ENCODE measurements at places on chromosomes 5 and 9.

DNA sequence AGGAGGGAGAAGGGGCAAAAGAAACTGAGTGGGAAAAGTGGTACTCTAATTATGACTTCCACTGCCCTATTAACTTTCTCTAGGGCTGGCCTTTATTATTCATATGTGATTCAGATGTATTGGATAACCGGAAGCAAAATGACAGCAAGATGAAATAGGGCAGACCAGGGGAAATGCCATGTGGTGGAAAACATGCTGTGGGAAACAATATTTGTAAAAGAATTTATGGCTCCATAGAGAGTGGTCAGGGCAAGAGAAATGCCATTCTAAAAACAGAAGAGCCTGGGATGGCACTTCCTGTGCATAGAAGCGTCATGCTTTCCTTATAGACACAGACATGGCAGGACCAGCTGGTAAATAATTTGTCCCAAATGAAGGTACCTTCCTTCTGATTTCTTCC, 67.7 kb downstream of the MEGF10 start:
- no peak for DNase-seq

DNA sequence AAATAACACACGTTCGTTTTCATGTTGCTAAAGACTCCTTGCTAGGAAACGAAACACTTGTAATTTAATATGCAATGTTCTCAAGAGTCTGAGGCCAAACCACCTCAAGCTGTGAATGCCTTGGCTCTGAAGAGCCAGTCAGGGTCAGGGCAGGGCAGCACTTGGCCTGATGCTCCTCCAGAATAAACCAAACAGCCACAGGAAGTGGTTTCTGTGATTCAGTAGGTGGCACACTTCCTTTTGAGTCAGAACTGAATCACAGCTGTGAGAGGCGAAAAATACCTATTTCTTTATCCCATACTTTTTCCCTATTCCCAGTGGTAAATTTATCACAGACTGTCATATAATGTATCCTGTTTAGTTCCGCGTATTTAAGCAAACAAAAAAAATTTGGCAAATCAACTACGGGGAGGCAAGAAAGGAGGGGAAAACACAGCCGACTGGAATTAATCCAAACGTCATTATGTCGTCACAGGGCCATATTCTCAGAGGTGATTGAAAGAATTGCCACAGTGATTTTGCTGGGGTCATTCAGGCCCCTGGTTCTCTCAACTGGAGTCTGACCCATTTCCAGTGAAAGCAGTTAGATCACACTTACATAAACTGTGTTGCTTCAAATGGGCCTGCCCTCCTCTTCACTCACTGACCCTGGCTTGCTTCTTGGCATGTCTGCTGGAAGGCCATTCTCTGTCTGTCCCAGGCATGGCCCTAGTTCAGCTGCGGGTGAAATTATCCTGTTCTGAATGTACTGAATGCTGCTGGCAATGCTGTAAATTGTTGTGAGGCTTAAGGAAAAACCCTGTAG, 71.2 kb downstream of the ARRDC3 start:
- DNase-seq: no peak

DNA sequence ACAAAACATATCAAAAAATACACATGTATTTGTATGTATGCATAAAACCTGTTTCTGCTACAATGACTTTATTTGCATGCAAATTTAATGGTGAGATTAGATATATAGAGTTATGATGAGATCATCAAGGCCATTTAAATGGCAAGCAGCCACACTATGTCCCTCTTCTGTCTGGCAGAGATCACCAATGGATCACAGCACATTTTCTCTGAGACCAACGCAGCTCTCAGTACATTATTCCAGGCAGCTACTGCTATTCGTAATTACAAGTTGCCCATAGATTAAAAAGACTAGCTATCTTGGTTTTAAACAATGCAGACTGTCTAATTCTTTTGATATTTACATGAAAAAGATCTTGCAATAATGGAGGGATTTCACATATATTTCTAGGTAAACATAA, 629.5 kb downstream of the PDE4D start:
- DNase-seq: no peak

GRCh38 chr9:38337706-38338264, 54.7 kb upstream of the ALDH1B1 start:
- no peak for DNase-seq

- DNase-seq: no peak
Measured at GRCh38 chr5:54742417-54742891, 224.9 kb downstream of the SNX18 start.

DNA sequence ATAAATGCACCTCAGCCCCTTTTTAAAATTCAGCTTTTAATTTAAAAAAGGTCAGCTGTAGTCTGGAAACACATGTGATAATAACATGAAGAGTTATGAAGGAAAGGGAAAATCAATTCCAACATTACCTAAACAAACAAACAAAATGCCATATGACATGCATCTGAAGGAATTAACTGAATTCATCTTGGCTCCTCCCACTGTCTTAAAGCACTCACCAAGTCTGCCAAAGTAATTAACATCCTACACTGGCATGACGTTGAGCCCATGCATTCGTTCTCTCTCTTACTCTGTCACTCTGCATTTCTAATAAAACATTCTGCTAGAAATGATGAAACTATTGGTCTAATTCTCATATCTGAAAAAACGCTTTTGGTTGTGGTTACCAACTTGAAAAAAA, 37.7 kb downstream of the TSSK1B start:
- DNase-seq: no peak

DNA sequence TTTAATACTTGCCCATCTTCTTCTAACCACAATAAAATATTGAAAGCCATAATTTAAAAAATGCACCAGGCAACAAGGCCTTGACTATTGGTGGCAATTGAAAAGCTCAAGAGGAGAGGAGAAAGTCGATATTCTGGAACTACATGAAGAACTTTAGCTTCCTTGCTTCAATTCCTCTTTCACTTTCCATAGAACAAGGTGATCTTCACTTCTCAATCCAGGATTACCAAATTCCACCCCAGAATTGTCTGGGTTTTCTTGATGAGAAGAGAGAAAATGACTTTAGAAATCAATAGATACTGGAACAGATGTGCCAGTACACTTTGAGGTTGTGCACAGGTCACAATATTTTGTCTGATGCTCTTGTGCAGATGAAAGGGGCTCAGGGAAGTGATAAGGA, 52.2 kb downstream of the PTCD2 start:
- DNase-seq: no peak

DNA sequence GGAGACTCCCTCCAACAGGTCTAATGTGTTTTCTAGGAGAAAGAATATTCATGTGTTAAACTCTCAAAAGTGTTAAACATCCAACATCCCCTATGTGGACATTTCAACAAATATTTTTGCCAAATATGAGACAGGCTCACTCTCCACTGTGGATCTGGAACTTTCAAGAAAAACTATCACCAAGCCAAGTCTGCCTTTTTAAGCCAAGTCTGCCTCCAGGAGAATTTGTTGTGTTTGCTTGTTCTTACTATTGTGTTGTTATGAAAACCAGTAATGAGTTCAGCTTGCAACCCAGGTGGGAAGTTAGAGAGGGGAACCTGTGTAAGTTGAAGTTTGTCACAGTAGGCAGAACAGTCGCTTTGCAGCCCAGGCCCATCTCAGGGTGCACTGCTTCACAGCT, 228.1 kb downstream of the NFIB start:
- DNase-seq: no peak

GRCh38 chr5:97044052-97044451, 98.4 kb downstream of the LIX1 start:
- peak; percentile 26 for DNase-seq

- DNase-seq: no peak
Measured at GRCh38 chr5:114419959-114420358, 58.1 kb downstream of the KCNN2 start.

DNA sequence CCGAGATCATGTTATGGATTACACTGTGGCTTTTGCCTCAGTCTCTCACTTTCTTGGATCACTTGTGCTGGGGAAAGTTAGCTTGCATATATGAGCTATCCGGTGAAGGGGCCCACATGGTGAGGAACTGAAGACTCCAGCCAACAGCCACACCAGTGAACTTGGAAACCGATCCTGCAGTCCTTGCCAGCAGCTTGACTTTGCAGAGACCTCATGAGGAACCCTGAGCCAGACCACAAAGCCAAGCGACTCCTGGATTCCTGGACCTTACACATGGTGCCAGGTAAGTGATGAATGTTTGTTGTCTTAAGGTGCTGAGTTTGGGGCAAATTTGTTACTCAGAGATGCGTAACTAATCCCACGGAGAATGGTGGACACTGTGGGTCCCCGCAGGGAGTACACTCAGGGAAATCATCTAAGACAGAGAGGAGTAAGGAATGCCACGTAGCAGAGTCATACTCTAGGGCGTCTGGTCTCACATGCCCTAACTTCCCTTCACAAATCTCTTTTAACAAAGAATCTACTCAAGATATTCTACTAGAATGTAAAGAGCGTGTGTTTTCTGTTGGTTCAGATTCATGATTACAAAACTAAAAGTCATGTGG, 76.5 kb upstream of the PJA2 start:
- no peak for DNase-seq

- no peak for DNase-seq
Measured at GRCh38 chr5:7894860-7895259, 25.9 kb downstream of the MTRR start.

DNA sequence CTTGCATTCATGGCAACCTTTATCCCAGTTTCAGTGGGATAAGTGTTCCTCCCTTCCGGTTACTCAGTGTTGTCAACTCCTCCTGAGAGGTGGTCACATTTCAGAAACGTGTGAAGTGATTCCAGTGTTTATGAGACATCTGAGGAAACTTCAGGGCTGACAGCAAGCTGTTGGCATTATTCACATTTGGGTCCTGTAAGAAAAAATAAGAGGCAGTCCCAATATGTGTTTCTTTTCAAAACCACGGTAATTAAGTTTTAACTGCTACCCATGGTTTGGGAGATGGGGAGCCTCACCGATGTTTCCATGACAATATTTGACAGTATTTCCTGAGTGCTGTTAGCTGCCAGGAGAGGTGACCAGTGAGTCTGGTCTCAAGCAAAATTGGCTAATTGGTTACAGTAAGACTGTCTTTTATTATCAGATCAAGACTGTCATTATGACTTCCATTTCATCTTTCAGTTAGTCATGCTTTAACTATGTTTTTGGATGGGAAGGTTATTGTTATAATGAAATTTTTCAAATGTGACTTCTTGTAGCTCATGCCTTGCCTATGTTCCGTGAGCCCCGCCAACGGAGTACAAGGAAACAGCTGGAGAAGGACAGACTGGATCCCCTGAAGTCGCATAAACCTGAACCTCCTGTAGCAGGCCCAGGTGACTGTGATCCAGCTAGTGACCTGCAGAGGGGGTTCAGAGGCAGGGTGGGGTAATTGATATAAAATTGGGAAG, 115.3 kb downstream of the GDNF start:
- no peak for DNase-seq

DNA sequence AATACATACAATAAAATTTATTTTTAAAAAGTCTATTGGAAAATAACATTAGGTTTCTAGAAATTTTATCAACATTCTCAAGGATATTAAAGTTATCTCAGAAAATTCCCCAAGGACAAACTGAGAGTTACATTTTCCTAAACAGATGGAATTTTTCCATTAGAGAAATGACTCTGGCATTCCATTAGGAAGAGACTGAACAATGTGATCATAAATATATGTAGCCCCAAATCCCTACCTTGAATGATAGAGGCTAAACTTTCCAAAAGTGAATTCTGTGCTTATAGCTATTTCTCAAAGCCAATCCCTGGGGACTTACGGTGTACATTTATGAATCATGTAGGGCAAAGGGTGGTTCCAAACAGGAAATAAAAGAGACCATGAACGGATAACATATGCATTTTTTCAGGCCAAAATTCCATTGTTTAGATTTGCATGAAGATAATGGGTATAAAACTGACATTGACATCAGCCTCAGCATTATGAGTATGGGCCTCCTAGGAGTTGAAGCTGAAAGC, 1181.0 kb upstream of the DMAC1 start:
- no peak for DNase-seq

GRCh38 chr9:3124001-3124400, 280.1 kb upstream of the PUM3 start:
- DNase-seq: no peak

GRCh38 chr9:121196389-121196788, 5.3 kb downstream of the RAB14 start:
- no peak for DNase-seq

DNA sequence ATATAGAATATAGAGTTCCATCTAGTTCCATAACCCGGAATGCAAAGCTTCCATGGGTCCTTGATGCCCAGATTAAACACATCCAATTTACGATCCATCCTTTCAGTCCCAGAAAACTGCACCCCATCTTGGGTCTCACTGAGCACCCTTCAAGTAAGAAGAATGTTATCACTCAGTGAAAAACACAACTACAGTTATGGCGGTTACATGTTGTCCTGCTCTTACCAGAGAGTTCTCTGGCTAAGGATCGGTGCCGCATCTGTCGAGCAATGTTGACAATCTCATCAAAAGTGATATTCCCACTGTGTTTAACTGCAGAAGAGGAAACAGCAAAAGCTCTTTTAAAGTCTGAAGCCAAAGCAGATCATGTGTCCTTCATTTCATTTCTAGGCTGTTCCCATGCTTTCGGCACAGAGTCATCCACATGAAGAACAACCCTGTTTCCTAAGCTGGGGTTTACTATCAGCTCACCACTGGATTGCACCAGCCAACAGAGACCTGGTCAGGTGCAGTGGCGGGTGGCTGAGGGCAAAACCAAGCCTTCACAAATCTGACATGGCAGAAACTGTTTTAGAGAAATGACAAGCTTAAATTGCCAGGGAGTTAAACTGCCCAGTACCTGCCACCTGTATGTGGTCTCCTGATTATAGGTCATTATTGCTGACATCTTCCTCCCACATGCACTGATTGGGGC, 2.9 kb downstream of the RPL12 start:
- no peak for DNase-seq

- peak; percentile 18 for DNase-seq
Measured at GRCh38 chr5:115842089-115842935, 577 bp downstream of the AP3S1 start.

DNA sequence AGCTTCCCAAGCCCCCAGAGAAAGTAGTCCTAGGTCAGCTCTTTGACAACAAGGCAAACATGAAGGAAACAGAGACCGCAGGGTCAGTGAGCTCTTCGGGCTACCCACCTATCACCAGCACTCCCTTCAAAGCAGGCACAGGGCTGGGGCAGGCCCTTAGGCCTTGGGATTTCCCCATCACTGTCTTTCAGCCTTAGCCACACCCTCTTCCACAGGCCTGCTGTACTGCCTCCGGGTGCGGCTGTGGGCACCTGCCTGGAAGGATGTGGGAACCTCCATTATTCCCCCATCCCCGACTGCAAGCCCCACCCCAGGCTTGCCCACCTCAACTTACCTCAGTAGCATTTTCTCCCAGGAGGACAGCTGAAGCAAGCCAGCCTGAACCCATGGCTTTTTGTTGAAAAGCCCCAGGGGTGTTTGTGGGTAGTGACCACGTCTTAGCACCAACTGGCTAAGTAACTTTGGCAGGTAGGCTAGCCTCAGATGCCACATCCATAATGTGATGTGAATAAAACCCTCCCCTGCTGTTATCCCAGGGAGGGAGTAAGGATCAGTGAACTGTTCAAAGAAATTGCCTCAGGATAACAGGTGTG, 100.2 kb downstream of the PIK3R1 start:
- DNase-seq: no peak

Measured in head of caudate nucleus (tissue), 42 donors.